Hepatic stellate cell (primary cell): ENCODE measurements at places on chromosomes 1 and 21.

DNA sequence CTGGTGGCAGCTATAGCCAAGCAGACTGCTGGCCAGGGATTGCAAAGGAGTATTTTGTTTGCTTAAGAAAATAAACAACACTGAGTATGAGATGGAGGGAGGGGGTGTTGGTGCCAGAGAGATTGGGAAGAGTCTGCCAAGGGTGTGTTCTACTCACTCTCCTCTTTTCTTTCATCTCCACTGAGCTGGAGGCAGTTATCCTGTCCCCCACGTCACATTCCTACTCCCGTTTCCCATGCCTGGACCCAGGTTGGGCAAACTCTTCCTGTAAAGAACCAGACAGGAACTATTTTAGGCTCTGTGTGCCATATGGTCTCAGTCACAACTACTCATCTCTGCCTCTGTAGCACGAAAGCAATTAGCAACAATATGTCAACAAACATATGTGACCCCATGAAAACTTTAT is 1.4 kb upstream of the IL24 start:
- DNase-seq, result peak; percentile 58

DNA sequence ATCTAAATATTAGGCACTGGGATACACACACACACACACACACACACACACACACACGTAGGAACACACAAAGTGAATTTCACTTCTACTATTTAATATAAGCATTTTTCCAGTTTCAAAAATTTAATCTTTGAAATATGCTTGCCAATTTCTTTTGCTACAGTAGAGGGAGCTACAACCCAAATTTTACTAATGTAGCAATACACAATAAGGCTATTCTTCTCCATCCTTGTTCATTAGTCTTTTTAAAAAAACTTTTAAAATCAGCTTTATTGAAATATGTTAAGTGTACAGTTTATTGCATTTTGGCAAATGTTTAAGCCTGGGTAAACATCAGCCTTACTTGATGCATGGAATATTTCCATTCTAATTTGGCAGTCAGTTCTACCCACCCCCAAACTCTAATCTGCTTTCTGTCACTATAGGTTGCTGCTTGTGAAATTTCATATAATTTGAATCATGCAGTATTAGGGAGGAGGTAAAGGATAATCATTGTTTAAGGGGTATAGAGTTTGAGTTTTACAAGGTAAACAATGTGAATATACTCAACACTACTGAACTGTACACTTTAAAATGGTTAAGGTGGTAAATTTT is 93.0 kb upstream of the TENT5C start:
- no peak for DNase-seq

- no peak for DNase-seq
These were observed 27.8 kb upstream of the CACYBP start for GRCh38 chr1:174971902-174972301.

- DNase-seq, result no peak
These were observed 31.9 kb upstream of the LYPD8 start for GRCh38 chr1:248787430-248787829.

GRCh38 chr1:201468501-201468843 is 516 bp downstream of the PHLDA3 start:
- no peak for DNase-seq

DNA sequence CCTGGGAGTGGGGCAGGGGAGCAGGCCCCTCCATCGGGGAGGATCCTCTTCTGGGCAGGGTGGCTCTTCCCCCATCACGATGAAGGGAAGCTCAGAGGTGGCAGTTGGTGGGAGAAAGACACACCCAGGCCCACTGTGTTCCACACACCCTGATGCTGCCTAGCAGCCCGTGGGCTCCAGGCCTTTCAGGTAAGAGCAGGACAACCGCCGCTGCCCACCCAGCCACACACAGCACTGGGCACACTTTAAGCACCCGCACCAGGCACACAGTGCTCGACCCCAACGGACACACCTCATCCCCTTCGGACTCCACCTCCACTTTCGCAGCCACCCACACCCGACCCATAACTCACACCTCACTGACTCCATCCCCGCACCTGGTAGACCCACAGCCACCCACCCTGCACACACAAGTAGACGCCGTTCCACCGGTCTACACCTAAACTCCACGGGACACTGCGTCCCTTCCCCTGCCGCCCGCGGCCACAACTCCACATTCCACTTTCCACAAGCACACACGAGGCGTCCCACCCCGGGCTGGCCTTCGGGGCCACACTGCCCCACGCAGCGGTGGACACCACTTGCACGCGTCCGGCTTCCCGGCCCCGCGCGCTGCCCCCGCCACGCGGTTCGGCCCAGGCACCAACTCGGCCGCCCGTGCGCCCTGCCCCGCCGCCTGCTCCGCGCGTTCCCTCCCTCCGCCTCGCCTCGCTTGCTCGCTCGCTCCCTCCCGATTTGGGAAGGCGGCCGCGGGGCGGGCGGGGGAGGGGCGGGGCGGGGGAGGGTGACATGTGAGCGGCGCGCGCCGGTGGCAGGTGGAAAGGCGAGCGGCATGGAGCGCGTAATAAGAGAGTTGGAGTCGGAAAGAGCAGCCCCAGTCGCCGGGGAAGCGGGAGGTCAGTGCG is at the start of gene KCNQ4:
TSS of gene KCNQ4 (plus strand) at position 787 of the 905 bp plus-strand sequence. CDS start 307 bp downstream, outside the sequence.
- DNase-seq, result no peak

- DNase-seq, result peak; percentile 68
These were observed 550 bp downstream of the TRIM33 start for GRCh38 chr1:114510274-114511031.

DNA sequence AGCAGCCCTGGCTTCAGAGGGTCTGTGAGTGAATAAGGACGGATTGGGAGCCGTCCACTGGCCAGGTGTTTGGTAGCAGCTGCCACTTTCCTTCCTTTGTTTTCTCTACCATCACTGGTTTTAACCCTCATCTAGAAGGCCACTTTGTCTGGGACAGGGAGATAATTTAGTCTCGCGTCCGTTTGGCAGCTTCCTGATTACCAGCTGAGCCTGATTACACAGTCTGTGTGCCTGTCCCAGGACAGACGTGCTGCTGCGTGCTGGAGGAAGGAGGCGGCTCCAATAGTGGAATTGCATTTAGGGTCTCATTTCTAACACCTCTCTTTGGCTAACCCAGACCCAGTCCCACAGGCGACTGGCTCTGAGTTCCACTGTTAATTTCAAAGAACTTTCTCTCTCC is 24.6 kb upstream of the CASQ2 start:
- no peak for DNase-seq

DNA sequence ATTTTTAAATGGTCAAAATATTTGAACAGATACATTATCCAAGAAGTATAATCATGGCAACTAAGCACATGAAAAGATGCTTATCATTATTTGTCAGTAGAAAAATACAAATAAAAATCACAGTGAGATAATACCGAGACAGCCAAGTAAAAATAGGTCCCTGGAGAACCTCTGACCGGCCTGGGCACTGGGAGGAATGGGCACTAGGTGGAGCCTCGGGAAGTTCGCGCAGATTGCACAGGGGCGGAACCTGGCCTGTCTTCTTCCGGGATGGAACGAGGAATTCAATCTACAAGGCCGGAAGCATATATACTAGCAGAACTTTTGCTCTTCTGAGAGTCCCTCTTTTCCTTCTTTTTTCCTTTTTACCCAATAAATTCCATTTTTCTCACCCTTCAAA is 148.5 kb upstream of the CHRM3 start:
- no peak for DNase-seq

GRCh38 chr21:27741736-27742135 is 774.8 kb upstream of the ADAMTS5 start:
- no peak for DNase-seq

DNA sequence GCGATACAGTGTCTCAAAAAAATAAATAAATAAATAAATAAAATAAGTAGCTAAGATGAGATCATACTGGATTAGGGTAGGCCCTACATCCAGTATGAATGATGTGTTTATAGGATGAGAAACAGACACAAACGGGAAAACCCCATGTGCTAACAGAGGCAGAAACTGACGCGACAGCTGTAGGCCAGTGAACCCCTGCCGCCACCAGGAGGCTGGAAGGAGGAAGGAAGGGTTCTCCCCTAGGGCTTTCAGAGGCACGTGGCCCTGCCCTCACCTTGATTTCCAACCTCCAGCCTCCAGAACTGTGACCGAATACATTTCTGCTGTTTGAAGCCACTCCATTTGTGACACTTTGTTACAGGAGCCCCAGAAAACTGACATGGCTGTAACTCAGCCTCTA is 38.5 kb downstream of the CHD5 start:
- no peak for DNase-seq

- peak; percentile 54 for DNase-seq
These were observed 3.3 kb upstream of the UTP11 start for GRCh38 chr1:38009088-38009840.

DNA sequence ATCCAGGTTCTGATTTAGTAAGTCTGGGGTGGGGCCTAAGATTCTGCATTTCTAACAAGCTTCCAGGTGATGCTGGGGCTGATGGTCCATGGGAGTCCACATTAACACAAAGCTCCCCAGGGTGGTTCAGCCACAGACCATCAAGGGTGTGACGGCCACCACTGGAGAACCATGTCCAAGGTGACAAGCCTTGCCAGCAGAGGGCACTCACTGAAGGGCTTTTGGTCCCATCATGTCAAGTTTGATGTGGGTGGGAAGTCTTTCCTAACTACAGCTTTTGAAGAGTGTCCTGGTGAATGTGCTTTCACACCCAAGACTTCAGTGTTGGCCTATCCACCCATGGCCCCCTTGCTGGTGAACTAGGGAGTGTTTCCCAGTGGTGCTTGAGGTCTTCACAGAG is 67.1 kb downstream of the UBE2T start:
- DNase-seq, result peak; percentile 58

GRCh38 chr1:12643079-12643478 is 806 bp upstream of the AADACL4 start:
- DNase-seq, result no peak

DNA sequence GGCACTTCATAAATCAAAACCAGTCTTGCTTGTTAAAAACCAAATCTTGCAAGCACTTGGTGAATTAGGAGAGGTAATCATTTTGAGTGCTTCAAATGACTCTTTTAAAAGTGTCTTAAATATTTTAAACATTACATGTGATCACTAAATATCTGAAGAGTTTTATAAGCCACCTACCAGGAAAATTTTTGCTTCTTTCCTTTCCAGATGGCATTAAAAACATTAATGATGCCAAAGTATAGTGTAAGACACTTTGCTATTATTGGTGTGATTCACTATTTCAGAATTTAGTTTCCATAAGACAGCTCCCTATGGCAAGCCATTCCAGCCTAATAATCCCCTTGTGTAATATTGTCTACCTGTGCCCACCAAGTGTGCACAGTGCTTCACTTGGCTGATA is 548.8 kb upstream of the ADAMTS5 start:
- no peak for DNase-seq

DNA sequence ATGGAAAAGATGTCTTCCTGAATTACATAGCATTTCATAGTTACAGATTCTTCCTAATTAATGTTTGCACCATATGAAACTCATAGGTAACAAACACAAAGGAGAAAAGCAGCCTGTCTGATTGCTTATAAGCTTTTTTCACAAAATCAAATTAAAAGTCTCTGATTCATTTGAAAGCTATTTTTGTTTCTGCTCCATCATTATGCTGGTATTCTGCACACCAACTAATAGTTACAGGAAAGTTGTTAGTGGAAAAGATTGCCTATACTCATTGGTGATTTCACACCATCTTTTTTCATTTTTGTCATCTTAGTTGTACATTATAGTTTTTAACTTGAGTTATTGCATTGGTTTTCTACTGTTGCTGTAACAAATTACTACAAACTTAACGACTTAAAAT is 70.0 kb downstream of the PRKAA2 start:
- no peak for DNase-seq

DNA sequence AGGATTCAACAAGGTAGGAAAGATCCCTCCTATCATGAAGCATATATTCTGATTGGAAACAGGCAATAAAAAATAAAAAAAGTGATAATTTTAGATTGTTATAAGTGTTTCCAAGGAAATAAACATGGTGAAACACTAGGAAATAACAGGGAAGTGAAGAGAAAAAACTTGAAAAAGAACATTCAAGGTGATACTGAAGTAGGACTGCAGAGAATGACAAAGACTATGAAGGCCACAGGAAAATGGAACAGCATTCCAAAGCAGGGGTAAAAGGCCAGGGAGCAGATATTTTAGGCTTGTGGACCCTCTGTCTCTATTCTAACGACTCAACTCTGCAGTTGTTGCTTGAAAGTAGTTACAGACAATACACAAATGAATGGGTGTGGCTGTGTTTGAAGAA is 7.9 kb downstream of the ANKRD45 start:
- no peak for DNase-seq

DNA sequence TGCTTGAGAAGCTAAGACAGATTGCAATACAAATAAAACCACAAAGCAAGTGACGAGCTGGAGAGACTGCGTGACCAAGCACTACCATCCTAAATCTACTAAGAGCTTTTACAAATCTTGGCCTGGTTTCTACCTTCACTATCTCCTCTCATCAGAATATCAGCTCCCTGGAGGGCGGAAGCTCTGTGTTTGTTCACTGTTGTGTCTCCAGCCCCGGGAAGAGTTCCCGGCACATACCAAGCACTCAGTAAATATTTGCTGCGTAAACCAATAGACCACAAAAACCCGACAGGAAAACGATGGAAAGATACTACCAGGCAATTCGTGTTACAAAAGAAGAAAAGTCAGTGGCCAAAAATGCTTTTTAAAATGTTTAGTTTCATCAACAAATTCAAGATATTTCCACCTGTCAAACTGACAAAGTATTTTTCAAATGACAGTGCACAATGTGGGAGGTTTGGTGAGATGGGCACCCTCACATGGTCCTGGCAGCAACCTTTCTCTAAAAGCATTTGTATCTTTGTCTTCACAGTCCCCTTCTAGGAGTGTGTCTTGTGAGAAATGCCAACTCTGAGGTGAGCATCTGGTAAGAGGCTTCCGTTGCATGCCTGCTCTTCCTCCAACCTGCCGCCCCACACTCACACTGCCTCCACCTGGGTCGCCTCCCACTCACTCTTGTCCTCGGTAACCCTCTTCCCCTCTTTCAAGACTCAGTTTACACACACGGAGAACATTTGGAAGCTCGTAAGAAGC is 34.7 kb downstream of the SLC1A7 start:
- peak; percentile 89 for DNase-seq

- no peak for DNase-seq
These were observed 146.5 kb downstream of the SLC45A1 start for GRCh38 chr1:8464377-8464776.

GRCh38 chr1:235893840-235894239 is 27.1 kb upstream of the LYST start:
- no peak for DNase-seq

DNA sequence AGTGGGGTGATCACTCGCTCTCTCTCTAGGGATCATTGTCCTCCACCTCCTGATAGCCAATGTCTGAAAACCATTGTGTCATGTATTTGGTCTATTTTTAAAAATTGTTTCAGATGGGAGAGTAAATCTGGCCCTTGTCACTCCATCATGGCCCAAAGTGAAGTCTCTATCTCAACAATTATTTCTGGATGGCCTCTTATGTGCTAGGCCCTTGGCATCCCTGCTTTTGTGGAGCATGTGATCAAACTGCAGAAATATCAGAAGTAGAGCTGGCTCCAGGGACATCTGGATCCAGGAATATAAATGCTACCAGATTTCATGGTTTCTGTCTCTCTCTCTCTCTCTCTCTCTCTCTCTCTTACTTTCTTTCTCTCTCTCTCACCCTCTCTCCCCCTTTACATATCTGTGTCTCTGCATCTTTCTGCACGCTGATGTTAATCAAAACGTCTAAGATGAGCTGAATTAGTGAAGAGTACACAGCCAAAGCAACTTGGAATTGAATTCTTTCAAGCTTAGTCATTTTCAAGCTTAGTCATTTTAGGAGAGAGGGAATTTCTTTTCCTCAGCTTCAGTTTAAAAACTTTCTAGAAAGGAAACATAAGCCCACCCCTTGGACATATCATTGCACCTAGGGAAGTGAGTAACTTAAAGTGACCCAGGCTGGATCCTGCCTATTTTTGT is 47.4 kb upstream of the DOCK7 start:
- no peak for DNase-seq

GRCh38 chr1:167003711-167004110 is 14.6 kb downstream of the MAEL start:
- DNase-seq, result no peak
